ENCODE measurements at places on chromosomes 4 and X.

GRCh38 chrX:65677954-65678469, 10.6 kb downstream of the MSN start:
- peak; percentile 79 for DNase-seq

DNA sequence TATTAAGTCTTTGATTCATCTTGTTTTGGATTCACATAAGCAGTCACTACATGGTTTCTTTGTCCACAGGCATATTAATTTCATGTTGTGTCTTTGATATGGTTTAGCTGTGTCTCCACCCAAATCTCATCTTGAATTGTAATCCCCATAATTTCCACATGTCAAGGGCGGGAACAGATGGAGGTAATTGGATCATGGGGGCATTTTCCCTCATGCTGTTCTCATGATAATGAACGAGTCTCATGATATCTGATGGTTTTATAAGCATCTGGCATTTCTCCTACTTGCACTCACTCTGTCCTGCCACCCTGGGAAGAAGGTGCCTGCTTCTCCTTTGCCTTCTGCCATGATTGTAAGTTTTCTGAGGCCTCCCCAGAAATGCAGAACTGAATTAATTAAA, 1811.2 kb upstream of the PCDH10 start:
- DNase-seq = no peak

DNA sequence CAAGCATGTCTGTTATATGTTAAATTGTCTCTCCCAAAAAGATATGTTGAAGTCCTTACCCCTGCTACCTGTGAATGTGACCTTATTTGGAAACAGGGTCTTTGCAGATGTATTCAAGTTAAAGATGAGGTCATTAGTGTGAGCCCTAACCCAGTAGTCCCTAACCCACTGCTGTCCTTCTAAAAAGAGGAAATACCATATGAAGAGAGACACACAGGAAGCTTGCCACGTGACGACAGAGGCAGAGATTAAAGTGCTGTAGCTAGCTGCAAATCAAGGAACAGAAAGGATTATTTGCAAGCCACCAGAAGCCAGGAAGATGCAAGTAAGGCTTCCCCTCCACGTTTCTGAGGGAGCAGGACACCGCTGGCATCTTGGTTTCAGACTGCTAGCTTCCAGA, 150.1 kb downstream of the HNRNPD start:
- DNase-seq = peak; percentile 1

DNA sequence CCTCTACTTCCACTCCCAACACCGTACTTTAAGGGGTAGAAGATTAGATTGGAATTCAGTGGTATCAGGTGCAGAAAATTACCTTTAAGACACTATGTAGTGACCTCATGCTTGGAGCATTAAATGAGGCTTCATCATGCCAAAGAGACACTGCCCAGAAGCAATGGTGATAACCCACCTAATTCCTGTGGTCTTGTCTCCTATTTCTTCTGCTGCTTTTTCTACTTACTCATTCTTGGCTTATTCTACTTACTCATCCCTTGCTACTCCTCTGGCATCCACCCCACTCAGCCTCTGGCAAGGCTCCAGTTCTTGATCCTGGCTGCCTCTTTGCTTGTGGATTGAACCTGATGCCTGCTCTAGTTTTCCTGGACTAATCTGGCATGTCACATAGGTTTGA, 62.3 kb upstream of the ADAMTS3 start:
- peak; percentile 84 for DNase-seq

DNA sequence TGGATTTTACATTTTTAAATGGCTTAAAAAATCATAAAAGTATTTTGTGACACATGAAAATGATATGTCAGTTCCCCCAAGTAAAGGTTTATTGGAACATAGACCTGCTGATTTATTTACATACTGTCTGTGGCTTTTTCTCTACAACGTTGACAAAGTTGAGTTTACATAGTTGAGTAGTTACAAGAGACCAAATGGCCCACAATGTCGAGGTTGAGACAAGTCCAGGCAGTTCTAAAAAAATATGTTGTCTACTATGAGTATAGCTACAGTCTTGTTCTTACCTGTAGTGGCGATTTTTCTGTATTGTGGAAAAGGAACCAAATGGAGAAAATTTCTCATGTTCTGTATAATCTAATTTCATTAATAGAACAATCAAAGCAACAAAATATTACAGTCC, 163.2 kb downstream of the FRAS1 start:
- no peak for DNase-seq

DNA sequence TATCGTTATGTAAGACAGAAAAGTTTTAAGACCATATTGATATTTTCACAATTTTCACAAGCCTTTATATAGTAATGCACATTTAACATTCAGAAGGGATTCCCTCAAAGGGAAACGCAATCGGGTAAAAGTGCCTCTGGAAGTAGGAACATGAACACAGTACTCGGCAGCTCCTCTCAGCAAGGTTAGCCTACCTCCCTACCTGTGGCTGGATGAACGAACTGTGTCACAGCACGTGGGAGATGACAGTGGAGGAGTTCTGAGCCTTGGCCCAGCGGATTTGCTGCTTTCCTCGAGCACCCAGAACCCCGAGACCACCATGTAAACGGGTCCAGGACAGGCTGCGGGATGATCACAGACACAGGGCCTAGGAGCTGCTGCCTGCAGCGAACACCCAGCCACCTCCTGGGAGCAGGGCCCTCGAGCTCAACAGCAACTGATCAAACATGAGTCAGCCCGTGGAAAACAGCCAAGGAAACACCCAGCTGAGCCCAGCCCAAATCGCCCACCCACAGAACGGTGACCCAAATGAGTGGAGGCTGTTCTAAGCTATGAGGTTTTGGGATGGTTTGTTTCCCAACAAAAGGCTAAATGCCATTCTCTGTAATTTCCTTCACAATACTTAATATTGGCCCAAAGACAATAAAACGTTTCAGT, 30.4 kb downstream of the FAT1 start:
- peak; percentile 94 for DNase-seq

DNA sequence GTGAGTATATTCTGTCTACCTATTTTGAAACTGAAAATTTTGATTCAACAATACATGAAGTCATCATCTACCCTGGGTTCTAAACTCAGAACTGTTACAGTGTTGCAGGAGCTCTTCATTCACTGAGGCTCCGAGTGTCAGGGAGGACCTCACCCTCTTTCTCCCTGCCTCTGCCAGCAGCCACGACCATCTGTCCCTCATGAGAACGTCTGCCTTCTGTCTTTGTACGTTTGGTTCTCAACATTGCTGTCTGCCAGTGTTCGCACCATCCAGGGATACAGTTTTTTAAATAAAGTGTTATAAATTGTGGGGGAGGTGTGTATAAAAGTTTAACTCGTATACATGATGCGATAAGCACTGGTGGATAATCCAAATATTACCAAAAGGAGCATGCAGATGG, 55.5 kb downstream of the TRAPPC11 start:
- DNase-seq = no peak

All from choroid plexus epithelial cell (primary cell).